Activated T-cell treated with anti-CD3 and anti-CD28 coated beads for 4 hours (primary cell): ENCODE measurements at places on chromosomes 3 and 15.

- DNase-seq: no peak
Measured at GRCh38 chr15:37100966-37101215, 542 bp upstream of the MEIS2 start.

DNA sequence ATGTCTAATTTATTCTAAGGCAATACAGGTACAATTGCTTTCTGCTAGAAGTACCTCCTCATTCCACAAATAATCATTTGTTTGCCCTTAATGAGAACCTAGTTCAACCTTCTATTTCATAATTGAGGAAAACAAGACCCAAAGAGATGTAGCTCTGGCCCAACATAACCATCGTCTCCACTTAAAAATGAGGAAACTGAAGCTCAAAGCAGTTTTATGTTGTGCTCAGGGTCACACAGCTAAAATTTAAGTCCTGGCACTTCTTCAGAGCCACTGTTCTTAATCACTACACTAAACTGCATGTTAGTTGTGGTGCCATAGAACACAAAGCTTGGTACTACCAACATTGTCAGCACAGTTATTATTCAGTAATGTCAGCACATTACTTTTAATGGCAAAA lies 108.0 kb downstream of the SERPINI1 start:
- no peak for DNase-seq

- no peak for DNase-seq
Measured at GRCh38 chr15:52124270-52124880, 11.8 kb upstream of the BCL2L10 start.

GRCh38 chr3:180414157-180414556 lies 187.8 kb upstream of the TTC14 start:
- no peak for DNase-seq

DNA sequence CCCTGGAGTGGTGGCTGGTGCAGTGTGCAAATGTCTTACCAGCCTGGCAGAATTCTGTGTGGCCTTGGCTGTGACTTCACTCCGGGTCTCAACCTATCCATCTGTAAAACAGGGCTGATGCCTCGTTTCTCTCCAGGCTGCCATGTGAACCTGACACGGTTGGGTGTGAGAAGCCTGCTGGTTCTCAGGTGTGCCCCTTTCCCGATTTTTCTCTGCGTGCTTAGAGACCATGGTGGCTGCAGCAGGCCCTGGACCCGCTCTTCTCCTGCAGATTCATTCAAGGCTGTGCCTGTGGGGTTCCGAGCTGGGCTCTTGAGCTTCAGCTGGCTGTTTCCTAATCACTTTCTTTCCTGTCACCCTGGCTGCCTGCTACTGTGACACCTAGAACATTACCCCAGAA lies 38.9 kb downstream of the EEFSEC start:
- no peak for DNase-seq

- DNase-seq: no peak
Measured at GRCh38 chr3:124075753-124076152, 83.8 kb upstream of the ROPN1 start.

DNA sequence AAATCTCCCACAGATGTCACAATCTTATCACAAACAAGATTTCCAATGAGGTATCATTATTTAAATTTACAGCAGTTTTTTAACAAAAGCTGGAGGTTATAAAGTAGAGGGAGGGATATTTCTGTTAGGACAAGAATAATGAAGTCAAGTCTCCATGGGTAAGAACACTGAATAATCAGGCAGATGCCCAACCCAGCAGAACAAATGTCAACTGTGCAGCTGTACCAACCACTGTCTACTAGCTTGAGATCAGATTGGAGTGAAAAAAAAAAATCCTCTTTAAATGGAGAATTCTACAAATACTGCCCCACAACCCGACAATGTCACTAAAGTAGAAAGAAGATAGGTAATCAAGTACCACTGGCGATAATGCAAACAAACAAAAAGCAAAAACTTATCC lies 30.3 kb downstream of the DHX36 start:
- no peak for DNase-seq

- DNase-seq: no peak
Measured at GRCh38 chr3:155646669-155647068, 98.2 kb downstream of the PLCH1 start.

DNA sequence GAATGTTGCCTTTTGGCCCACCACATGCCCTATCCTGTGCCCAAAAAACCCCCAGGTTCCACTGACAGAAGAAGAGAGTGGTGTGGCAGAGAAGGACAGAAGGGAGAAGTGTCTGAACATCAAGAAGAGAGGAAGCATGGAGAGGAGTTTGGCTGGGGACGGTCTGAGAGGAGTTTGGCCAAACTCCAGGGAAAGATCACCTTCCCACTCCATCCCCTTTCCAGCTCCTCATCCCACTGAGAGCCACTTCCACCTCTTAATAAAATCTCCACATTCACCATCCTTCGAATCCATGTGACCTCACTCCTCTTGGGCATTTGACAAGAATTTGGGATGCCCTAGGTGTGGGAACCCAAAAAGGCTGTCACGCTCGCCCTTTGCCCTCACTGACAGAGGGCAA lies 311.6 kb upstream of the GRM7 start:
- no peak for DNase-seq

DNA sequence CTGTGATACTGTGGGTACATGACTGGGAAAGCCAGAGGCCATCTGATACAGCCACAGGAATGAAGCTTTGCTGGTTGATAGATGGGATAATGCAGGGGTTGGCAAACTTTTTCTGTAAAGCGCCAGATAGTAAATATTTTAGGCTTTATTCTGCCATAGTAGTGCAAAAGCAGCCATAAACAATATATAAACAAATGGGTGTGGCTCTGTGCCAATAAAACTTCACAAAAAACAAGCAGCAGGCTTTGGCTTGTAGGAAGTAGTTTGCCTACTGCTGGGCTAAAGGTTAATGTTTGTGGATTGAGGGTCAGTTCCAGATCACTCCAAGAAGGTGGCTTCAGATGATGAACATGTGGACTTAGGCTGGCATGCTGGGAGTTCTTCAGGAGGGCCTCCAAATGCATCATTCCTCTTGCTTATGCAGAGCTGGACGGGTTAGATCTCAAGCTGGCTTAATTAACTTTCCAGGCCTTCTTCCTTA lies 305.7 kb downstream of the RPLP1 start:
- no peak for DNase-seq
